ENCODE measurements at places on chromosomes 11 and 22.

- no peak for DNase-seq
These were observed 13.1 kb downstream of the MPPED1 start for GRCh38 chr22:43424666-43425630.

DNA sequence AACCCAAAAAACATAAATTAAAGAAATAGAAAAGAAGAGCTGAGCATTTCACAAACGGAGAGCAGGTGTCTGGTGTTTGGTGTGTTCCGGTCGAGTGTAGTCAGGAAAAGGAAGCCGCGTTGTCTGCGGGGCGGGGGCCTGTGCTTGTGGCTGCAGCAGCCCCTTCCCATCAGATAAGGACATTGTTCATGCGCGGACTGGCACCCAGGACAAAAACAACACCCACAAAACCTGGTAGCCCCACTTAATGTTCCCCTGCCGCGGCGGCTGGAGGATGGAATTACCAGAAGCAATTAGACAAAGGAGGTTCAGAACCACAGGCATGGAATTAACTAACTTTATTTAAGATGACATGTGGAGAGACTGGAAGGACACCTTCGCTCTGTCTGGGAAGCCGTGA lies 29.9 kb downstream of the KRTAP5-5 start:
- DNase-seq, result no peak

GRCh38 chr11:115552151-115552772 lies 48.0 kb upstream of the CADM1 start:
- DNase-seq, result no peak

GRCh38 chr22:17171153-17172028 lies 12.3 kb upstream of the HDHD5 start:
- peak; percentile 84 for DNase-seq

- no peak for DNase-seq
These were observed 1.8 kb downstream of the IGF2 start for GRCh38 chr11:2137202-2138067.

- no peak for DNase-seq
These were observed 53.2 kb downstream of the SPON1 start for GRCh38 chr11:14015711-14016110.

GRCh38 chr11:69656536-69657455 lies 15.8 kb downstream of the CCND1 start:
- DNase-seq, result no peak

DNA sequence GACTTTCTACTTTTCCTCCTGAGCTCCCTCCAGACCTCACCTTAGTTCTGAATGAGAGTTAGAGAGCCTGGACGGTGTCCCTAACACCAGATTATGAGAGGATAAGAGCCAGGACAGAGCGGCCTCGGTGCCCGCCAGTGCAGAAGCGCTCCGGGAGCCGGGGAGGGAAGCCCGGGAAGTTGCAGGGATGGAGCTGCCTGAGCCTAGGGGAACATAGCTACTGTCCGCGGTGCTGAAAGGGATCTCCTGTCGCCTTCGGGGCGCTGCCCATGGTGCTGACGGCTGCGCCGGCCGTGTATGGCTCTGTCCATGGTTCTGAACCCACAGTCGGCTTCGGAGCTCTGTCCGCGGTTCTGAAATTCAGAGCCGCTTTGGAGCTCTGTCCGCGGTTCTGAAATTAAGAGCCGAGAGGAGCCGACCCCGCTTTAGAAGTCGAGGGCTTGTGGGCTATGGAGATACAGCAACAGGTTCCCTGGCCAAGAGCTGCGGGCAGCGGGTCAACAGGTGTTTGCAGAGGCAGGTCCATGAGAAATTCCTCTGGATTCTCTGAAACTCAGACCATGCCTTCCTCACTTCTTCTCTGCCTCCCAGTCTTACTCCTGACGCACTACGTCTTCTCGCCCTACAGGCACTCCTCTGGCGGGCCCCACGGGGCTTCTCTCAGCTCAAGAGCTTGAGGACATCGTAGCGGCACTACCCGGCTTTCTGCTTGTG lies 814 bp downstream of the NPAS4 start:
- DNase-seq, result peak; percentile 87

- DNase-seq, result no peak
These were observed 759 bp downstream of the AP2A2 start for GRCh38 chr11:926341-926916.

DNA sequence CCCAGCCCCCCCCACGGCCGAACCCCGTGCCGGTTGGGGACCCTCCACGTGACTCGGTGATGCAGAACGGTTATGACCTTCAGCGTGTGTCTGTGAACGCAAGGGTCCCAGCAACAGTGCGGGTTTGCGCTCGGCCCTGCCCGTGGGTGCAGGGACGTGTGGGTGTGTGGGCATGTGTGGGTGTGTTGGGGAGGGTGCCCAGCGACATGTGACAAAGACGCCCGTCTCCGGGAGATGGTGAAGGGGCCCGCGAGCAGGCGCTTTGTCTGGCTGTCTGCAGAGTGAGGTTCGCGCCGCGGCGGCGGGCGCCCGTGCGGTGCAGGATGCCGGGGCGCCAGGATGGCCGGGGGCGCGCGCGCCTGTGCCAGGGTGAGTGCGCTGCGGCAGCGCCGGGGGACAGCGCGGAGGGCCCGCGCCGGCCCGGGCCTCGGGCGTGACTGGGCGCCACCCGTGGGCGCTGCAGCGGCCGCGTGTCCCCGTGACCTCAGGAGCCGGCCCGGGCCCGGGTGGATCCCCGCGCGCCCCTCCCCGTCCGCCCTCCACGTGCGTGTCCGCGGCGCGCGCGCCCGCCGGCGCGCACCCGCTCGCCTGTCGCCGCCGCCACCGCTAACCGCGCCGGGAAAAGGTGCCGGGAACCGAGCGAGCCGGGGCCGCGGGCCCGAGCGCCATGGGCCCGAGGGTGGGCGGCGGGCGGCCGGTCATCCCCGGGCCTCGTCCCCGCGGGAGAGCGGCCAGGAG lies at the start of gene LRFN4:
TSS of gene LRFN4 (plus strand) at position 569 of the 738 bp plus-strand sequence. CDS start 681 bp downstream, outside the sequence.
- peak; percentile 35 for DNase-seq

DNA sequence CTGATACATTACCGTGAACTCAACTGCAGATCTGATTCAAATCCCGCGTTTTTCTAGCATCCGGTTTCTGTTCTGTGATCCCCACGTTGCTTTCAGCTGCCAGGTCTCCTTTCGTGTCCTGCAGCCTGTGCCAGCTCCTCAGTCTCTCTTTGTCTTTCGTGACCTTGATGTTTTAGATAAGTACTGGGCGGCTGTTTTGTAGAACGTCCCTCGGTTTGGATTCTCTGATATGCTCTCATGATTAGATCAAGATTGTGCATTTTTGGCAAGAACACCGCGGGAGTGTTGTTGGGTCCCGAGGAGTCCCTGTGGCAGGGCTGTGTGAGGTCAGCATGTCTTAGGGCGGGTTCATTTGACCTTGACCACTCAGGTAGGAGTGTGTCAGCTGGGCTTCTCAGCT lies 38.6 kb downstream of the KCNQ1 start:
- no peak for DNase-seq

GRCh38 chr11:99419991-99420390 lies 399.2 kb downstream of the CNTN5 start:
- DNase-seq, result no peak

DNA sequence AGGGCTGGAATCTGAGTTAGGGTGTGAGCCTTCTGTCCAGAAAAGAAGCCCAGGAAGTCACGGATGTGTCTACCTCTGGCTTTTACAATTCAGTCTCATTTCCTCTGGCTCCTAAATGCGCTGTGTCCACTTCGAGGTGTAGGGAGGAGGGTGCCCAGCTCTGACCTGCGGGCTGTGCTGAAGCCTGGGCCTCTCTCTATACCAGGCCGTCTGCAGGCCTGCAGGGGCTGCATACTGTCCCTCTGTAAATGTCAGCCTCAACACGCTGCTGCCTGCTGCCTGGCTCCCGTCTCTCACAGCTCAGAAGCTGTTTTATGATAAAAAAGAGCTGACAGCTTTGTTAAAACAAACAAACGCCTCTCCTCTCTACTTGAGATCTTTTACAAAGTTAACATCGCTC lies 14.5 kb downstream of the ARVCF start:
- DNase-seq, result no peak

DNA sequence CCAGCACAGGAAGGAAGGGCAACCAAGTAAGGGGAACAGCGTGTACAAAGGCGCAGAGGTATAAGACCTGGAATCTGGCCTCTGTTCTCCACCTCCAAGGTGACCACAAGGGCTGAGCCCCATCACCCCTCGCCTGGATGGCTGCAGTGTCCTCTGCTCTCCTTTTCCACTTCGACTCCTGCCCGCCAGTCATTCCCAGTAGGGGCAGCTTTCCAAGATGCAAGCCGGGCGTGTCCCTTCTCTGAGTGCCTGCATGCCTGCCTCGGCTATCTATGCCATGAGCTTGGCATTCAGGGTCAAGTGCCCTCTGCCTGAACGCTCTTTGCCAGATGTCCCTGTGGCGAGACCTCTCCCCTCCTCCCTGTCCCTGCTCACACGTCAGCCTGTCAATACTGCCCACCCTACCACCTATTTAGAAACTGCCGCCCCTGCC lies 17.0 kb downstream of the FADS3 start:
- no peak for DNase-seq

- no peak for DNase-seq
These were observed 168.5 kb downstream of the ARHGAP42 start for GRCh38 chr11:100855466-100856067.

- peak; percentile 69 for DNase-seq
These were observed at the start of gene FBXO3 for GRCh38 chr11:33773987-33774735. TSS of gene FBXO3 (minus strand) at chr11:33774520. CDS start at chr11:33774497, 23 bp downstream.

DNA sequence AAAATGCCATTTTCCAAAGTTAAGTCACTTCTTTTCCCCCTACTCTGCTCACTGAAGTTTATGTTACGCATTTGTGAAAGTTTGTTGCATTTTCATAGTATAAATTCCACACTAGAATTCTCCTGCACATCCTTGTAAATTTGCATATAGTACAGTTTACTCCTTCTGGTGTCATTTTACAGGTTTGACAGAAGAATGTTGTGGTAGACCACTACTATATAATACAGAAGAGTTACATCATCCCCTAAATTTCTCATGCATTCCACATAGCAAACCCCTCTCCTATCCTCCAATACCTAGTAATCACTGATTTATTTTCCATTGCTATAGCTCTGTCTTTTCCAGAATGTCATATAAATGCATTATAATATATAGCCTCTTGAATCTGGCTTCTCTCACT lies 64.5 kb downstream of the CCDC73 start:
- no peak for DNase-seq

DNA sequence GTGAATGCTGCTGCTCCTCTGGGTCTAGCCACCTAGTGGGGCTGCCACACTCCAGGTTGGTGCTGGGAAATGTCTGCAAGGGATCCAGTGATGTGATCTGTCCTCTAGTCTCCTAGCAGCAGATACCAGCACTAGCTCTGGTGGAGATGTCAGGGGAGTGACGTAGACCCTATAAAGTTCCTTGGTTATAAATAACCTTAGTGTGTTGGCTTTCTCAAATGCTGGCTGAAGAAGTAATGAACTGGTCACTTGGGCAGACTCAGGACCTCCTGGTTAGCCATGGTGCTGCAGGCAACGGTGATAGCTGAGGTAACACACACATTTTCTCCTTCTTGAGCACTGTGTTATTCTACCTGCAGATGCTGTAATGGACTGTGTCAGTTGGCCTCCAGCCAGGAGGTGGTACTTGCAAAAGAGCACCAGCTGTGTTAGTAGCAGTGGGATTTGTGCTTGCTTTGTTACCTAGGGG lies 35.5 kb downstream of the BBOX1 start:
- DNase-seq, result no peak

DNA sequence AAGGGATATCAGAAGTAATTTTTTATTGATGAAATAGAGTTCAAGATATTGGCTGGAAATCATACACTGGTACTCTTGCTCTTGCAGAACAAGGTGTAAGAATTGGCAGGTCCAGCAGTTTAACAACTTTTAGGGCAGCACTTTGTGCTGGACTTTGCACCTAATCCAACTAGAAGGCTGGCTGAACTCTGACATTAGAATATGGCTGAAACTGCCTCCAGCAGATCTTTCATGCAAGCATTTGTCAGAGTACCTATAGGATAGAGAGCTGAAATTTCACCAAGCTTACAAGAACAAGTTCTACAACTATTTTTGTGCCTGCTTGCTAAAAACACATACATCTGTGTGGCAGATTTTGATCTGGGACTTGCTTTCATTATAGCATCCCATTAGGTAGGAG lies 17.2 kb downstream of the HPS5 start:
- DNase-seq, result no peak

DNA sequence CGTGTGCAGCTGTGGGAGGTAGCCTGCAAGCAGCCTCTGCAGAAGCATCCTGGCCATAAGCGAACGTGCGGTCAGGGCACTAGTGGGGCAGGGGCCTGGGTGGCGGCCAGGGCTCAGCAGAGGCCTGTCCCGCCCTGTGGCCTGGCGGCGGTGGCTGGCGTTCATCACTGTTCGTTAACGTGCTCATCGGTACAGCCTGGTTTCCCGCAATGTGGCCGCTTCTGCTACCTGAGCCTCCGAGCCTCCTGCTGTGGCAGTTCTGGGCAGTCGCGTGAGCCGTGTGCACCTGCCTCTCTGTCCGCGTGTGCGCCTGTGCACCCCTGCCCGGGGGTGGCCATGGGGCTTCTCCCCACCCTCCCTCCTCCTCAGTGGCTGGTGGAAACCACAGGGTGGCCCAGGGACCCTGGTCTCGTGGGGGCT lies 117.9 kb downstream of the KCNQ1OT1 start:
- DNase-seq, result no peak

DNA sequence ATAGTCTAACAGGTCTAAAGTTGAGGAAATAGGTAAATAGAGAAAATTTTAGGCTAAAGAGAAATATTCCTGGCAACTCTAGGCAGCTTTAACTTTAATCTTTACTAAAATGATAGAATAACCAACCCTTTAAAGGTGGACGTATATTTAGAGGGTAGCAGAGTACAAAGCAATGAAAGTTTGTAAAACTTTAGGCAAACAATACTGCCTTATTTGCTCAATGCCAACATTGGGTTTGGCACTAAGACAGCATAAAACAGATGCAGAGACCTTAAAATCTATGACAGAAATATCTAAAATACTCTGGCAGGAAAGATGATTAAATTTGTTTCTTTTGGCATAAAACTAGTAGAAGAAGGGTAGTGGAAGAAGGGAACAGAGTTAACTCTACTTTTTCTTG lies 70.7 kb downstream of the EMSY start:
- DNase-seq, result no peak

DNA sequence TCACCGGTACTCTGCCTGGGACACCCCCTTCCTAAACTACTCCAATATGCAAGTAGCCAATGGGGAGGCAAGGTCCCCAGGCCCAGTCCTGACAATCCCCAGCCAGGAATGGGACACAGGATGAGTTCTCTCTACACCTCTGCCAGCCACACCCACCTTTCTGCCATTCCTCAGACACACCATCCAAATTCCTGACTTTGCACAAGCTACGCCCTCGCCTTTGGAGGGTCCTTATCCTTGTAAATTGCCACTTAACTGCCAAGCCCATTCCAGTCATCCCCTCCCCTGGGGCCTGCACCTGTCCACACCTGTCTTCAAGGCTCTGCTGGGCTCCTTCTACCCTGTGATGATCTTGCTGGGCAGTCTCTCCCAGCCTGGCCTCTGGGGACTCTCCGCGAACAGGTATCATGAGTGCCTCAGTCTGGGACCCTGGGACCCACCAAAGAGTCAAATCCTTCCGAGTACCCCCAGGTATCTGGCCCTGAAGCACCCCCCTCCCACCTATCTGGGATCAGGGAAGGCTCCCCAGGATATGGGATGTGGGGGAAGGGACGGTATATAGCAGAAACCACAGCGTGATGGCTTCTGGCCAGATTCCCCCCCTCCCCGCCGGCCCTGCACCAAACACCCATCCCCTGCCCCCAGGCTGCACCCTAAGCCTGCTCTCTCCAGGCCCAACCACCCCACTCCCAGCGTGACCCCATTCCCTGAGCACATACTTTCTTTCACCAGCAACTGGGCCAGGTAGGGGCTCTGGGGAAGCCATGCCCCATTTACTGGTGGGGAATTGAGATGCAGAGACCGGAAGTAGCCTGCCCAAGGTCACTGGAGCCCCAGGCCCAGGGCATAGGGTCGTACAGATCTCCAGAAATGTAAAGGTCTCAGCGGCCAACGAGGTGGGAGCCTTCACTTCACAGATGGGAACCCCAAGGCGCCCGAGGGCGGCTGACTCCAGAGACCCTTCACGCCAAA lies 806 bp downstream of the ARAP1 start:
- no peak for DNase-seq
